Fibroblast of upper back skin (primary cell): ENCODE measurements at places on chromosomes 3 and 15.
A peak's percentile ranks its signal among the peaks of the same experiment; 100 is the strongest.

GRCh38 chr3:74630602-74631001, 16.1 kb upstream of the CNTN3 start:
- DNase-seq: peak; percentile 63

GRCh38 chr3:134371542-134372324, 2.5 kb downstream of the AMOTL2 start:
- no peak for DNase-seq

- no peak for DNase-seq
Observed at GRCh38 chr3:72721683-72722381, 126.4 kb downstream of the SHQ1 start.

GRCh38 chr15:62795700-62796695, 246.5 kb upstream of the TPM1 start:
- DNase-seq: no peak

DNA sequence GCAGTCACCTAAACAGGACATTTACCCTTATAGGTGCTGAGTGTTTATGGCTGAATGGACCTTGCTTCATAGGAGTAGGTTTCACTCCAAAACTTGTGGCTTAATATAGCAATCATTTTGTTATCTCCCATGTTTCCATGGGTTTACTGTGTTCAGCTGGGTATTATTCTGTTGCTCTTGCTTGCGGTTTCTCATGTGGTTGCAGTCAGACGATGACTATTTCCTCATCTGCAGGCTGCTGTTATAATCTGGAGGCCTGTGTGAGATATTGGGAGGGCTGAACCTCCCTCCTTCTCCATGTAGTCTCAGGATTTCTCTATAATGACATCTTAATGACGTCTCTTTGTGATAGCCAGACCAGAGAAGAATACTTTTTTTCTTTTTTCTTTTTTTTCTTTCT, 98.1 kb downstream of the ZPLD1 start:
- DNase-seq: peak; percentile 50

DNA sequence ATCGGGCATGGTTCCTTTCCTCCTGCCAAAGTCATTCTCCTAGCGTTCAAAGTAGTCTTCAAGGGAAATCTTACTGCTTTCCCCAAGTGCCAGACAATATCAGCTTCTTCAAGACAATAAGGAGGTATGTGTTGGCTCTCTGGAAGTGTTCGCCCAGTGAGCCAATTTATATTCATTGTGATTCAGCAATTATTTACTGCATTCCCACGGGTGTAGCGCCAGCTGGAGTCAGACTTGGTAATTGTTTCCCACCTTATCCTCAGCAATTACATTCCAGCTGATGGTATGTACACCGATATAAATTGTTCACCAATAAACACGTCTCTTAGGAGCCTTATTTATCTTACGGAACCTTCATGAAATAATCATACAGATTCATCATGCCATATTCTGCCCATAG, 103.6 kb upstream of the CTNNB1 start:
- DNase-seq: no peak

DNA sequence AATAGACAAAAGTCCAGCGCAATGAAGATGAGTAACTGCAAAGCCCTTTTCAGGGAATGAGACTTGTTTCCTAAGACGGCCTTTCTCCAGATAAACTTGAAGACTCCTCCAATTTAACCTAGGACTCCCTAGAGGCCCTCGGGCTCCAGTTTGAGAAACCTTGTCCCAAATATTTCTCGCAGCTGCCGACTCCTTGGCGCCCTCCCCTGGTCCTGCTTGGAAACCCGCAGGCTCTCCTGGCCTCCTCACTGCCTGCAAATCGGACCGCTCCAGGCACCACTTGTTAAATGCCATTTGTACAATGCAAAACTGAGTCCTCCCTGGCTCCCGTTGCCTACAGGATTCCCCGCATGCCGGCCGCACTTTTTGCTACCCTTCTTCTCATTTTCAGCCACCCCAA, 36.8 kb downstream of the MUC4 start:
- DNase-seq: no peak

DNA sequence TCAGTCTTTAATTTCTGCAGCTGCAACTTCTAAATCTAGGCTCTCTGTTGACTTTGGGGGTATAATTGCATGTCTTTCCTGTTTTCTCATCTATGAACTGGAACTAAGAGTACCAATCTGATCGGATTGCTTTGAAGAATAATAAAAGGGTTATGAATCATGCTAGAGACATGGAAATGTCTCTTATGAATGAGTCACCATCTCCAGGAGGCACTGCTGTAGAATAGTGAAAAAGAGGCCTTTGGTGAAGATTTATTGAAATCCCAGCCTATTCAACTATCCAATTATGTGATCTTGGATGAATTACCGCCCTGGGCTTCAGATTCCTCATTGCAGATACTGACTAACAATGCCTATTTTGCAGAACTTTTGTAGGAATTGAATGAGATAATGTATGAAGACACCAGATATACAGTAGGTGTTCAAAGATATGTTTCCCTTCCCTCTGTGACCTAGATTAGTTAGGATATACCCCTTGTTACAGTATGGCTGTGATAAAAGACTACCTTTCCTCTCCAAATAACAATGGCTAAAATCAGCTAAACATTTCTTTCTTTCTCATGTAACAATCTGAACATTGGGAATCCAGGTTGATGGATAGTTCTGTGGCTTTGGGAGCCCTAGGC, 11.5 kb upstream of the CMTM8 start:
- DNase-seq: peak; percentile 83

DNA sequence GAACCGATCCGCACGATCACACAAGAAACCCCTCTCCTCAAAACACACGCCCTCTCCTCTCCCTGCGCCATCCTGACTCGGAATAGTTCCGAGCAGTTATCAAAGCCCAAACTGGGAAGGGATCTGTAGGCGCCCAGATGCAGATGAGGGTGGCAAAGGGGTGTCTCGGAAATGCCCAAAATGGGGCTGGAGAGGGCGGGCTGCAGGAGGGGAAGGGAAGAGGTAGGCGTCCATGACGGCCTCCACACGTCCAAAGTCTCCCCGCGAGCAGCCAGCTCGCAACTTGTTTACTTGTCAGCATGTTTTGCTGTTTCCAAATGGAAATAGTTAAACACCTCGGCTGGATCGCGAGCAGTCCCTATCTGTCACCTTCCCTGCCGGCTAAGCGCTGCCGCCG, 1.5 kb downstream of the NTRK3 start:
- DNase-seq: no peak

- DNase-seq: peak; percentile 50
Observed at GRCh38 chr3:23489300-23490158, 286.4 kb downstream of the UBE2E2 start.

DNA sequence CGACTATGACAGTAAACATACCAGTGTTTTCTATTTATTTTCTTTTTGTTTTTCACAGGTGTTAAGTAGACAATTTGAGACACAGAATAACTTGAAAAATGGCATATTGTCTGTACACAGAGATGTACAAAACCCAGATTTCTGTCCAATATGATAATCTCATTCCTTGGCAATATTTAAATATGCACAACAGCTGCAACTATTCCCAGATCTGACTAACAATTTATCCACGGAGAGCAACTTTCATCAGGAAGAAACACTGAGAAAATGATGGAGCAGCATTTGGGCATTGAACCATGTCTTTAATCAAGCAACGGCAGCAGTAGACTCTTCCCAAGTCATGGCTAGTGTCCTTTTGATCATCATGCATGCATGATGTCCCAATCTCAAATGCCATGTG, 452.6 kb downstream of the ZPLD1 start:
- no peak for DNase-seq
